Stimulated activated CD8-positive, alpha-beta memory T cell treated with anti-CD3 and anti-CD28 coated beads, Interleukin-4, amount 100 ng/mL, for 48 hours (primary cell): ENCODE measurements at places on chromosomes 11 and 22.

GRCh38 chr11:64223001-64223651, 2.9 kb downstream of the TRPT1 start:
- peak; percentile 26 for DNase-seq

DNA sequence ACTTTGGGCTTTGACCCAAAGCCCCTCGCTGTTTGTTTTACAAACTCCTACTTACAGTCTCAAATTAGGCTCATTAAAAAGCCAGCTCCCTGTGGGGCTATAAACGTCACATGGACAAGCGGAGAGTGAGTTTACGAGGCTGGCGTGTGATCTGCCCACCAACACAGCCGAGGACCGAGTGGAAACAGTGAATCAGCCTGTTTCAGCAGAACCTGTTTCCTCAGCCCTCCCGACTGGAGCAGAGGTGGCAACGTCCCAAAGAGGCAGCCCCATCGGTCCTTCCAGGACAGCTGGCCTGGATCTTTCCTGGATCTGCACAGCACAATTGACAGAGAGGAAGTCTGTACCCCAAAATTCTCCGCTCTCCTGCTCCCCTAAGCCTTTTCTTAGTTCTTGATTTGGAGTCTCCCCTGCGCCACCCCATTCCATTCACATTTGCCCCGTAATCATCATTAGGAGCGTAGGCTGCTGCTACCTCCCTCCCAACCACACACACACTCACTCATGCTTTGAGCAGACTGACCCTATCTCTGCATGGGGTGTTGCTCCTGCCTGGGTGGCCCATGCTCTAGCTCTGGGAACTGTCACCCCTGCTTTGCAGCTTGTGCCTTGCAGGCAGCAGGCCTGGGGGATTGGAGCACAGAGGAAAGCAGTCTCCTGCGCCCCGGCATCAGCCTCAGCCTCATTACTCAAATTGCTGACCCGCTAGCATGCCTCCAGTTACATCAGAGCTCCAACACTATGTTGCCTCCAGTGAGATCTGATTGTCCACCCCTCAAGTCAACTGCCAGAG, 117.8 kb downstream of the NAT10 start:
- no peak for DNase-seq

DNA sequence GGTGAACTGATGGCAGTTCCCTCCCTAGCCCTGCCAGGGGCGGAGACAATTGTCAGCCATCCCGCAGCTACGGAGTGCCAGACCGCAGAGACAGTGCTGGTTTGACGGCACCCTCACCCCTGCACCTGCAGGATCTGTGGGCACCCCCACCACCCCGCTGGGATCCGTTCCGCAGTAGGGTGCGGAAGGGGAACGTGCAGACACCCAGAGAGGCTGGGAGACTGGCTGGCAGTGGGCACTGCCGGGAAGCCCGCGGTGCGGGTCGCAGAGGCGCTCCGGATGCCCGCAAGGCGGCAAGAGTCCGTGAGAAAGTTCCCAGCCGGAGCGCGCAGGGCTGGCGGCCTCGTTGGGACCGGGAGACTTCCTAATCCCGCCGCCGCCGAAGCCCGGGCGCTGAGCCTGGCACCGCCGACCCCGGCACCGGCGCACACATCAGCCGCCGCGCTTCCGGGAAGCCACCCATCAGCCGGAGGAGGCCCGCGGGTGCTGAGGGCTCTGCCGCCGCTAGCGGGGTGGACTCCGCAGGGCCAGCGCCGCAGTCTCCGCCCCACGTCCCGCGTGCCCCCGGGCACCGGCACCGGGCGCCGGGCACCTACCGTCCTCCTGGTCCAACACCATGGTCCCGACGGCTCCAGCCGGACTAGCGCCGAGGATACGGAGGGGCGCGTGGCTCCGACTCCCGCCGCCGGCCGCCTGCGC, 4.3 kb upstream of the LMO1 start:
- peak; percentile 28 for DNase-seq

- no peak for DNase-seq
Observed at GRCh38 chr11:79006854-79007253, 432.2 kb upstream of the NARS2 start.

GRCh38 chr11:121255473-121256125, 37.0 kb upstream of the SC5D start:
- no peak for DNase-seq

GRCh38 chr11:15204711-15205110, 90.0 kb downstream of the INSC start:
- no peak for DNase-seq

- DNase-seq = no peak
Observed at GRCh38 chr11:10922892-10923291, 65.0 kb upstream of the ZBED5 start.

- DNase-seq = no peak
Observed at GRCh38 chr11:19728436-19728835, 15.8 kb downstream of the NAV2 start.

DNA sequence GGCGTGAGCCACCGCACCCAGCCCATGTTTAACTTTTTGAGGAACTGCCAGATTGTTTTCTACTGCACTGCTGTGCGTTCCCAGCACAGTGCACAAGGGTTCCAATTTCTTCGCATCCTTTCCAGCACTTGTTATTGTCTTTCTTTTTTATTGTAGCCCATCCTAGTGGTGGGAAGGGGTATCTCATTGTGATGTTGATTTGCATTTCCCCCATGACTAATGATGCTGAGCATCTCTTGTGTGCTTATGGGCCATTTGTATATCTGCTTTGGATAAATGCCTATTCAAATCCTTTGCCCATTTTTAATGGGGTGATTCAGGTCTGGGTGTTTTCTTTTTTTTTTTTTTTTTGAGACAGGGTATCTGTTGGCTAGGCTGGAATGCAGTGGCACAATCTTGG, 36.6 kb upstream of the SYT7 start:
- DNase-seq = no peak

- DNase-seq = no peak
Observed at GRCh38 chr11:7858006-7858405, 61.3 kb upstream of the OR5P2 start.

GRCh38 chr11:90738799-90739198, 516.0 kb upstream of the CHORDC1 start:
- DNase-seq = no peak

DNA sequence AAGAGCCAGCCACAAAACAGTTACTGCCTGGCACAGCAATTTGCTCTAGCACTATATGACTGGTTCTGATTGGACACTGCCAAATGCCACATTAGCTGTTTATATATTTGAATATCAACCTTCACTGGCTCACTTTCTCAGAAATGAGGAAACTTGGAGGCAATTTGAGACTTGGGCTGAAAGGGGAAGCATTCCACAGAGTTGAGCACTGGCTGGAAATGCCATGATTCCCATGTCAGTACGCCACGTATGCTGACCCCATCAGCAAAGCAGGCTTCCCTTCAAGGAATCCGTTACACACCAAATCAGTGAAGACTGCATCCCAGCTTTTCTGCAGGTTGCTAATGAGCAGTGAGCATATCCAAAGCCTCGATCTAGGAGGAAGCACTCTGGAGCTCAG, 34.7 kb downstream of the GALNT18 start:
- no peak for DNase-seq

- DNase-seq = no peak
Observed at GRCh38 chr11:16611401-16611921, 127.0 kb upstream of the C11orf58 start.

GRCh38 chr22:41844036-41844435, 11.1 kb downstream of the SREBF2 start:
- no peak for DNase-seq

GRCh38 chr11:95524314-95525036, 265.1 kb downstream of the FAM76B start:
- no peak for DNase-seq

DNA sequence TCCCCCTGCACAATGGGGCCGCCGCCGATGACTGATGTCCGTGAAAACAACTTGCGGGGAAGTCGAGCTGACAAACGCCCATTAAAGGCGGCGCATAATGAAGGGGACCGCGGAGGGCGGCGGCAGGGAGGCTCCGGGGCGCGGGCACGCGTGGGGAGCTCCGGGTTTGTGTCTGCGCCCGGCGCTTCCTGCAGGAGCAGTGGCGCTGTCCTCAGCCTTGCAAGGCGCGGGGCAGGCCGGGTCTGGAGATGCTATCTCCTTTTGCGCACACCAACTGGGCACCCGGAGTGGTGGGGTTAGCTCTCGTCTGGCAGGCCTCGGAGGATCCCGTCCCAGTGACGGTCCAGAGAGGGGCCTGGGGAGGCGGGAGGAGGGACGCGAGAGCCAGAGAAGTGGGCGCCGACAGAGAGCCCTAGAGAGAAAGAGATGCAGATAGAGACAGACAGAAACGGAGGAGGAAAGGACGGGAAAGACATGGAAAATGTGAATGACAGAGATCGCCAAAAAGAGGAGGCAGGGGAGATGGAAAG, 390 bp upstream of the FGF3 start:
- no peak for DNase-seq

- no peak for DNase-seq
Observed at GRCh38 chr22:43828725-43828997, 16.6 kb upstream of the EFCAB6 start.

GRCh38 chr22:19750507-19751490, 9.8 kb upstream of the TBX1 start:
- no peak for DNase-seq

GRCh38 chr22:49573109-49573765, 254.4 kb downstream of the BRD1 start:
- no peak for DNase-seq

GRCh38 chr11:14904745-14905103, 12.7 kb upstream of the CYP2R1 start:
- DNase-seq = peak; percentile 96

DNA sequence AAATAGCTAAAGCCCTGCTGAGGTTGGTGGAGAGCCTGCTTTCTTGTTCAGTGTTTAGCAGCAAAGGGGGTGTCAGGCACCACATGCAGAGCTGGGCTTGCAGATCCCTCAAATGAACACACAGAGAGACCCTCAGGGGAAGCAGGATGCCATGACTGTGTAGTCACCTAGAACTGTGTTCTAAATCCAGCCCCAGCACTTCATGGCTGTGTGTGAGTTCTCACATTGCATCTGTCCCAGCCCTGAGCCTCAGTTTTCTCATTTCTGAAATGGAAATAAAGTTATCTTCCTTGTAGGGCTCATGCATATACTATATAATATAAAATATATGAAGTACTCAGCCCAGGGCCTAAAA, 47.1 kb downstream of the CWC15 start:
- no peak for DNase-seq

GRCh38 chr11:71129624-71130023, 122.8 kb downstream of the SHANK2 start:
- no peak for DNase-seq

DNA sequence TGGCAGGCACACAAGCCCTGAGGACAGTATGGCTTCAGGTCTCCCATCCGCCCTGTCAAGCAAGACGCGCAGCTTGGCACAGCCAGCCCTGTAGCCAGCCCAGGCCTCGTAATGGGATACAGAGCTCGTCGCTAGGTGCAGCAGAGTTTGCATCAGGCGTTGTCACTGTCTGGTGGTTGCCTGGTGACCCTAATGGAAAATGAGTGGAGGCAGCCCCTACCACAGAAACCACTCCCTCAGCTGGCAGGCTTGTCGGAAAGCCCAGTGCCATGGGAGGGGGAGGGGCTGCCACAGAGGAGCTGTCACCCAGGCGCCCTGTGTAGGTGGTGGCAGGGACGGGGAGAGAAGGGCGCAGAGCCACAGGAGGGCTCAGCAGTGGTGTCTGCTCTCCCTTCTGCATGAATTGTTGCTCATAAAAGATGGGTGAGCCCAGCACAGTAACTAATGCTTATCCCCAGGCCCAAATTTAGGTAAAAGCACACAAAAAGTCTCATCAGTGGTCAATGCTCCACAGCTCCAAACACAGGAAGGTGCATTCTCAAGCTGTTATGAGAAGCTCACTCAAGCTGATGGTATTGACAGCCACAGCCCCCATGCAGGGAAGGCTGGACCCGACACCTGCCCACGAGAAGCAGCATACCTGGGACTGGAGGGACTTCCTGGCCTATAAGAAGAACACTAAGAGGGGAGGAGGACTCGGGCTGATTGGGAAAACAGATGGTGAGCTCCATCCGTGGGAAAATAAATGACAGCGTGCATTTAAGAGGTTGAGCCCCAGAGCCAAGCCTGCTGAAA, 164.6 kb downstream of the ETS1 start:
- peak; percentile 94 for DNase-seq

GRCh38 chr22:37675930-37676735, 697 bp downstream of the LGALS1 start:
- DNase-seq = peak; percentile 54

GRCh38 chr11:19952116-19952605, 208.1 kb downstream of the DBX1 start:
- DNase-seq = no peak
